ENCODE measurements at places on chromosomes 11 and 22.

DNA sequence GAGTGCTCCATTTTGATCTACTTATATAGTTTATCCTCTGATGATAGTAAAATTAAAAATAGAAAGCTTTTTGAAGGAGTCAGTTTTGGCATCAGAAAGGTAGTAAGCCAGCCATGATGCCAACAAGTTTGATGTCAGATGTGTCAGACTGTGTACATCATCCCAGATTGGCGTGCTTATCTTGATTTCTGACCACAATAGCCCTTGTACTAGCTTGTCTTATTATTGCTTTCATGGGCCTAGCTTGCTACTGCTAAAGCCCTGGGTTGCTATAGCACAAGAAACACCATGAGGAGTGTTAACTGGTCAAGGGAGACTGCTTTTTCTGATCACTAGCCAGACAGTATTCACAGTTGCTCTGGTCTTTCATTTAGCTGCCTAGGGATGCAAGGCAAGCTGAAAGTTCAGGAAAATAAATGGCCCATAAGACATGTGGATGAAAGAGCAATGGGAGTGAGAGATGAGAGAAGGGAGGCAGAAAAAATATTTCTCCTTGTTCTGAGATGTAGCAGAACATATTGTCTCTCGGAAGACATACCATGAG lies 1038.5 kb downstream of the JRKL start:
- no peak for DNase-seq

GRCh38 chr11:69089258-69089657 lies 40.5 kb downstream of the TPCN2 start:
- no peak for DNase-seq

- DNase-seq = no peak
Observed at GRCh38 chr11:126917531-126918204, 82.9 kb downstream of the KIRREL3 start.

DNA sequence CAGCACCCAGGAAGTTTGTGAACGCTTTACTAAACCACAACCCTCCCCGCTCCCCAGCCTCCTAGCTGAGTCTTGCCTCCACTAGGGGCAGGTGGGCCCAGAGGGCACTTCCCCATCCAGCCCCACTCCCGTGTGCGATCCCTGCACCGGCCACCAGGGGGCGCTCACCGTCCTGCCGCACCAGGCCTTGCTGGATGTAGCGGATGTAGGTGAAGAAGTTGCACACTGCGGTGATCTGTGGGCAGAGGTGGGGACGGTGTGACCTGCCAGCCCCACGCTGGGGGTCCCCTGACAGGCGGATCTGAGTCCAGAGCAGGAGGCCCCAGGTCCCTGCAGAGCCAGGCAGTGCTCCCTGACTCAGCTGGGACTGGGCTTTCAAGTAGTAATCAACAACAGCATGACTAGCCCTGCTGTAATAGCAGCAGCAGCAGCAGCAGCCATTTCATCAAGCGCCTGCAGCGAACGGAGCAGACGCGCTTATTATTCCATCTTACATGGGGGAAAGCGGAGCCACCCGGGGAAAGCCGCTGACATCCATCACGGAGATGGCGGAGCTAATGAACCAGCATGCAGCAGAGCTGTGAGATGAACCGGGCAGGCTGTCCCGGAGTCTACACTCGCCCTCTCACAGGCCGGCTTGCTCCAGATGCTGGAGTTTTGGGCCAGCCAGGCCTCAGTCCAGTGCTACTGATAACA lies 7.9 kb upstream of the FADS3 start:
- peak; percentile 96 for DNase-seq

DNA sequence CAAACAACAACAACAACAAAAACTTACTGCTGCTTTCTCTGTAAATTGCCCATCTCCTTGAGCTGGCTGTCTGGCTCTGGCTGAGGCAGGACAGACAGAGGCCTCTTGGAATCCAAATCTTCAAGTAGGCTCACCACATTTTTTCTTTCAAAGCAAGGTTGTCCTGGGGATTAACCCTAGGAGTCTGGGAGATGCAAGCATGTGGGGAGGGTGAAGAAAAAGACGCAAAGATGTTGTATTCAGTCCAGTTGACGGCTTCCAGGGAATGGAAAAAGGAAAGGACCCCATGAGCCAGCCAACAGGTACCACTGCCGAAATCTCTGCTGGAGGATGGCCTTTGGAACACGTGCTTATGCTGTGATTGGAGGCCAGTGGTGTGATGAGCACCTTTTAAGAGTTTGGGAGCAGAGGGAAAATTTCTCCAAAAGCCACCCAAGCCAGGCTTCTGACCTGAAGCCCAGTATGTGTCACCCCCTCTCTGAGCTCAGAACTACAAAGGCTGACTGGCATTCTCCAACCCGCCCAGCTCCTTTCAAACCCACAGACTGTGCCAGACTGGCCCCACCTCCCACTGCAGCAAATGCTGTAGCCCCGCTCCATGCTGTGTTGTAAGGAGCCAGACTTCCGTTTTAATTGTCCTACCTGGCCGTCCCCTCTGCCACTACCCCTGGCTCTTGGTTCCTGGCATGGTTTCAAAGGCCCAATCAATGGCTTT lies 10.8 kb downstream of the BLID start:
- no peak for DNase-seq

DNA sequence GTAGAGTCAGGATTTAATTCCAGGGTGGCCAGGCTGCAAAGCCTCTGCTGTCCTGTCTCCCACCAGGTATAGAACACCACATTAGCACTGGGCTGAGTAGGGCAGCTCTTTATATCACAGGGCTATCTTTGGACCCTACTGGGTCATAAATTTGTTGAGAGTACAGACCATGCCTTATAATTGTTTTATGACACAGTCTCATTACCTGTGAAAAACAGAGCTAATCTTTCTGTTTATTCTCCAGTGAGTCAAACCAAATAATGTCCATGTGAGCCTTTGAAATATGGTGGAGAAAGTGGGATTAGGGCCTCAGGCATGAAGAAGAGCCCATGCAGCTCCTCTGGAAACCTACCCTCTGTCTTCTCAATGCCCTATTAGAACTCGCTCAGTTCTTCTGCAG lies 49.6 kb upstream of the KIRREL3 start:
- no peak for DNase-seq

- DNase-seq = no peak
Observed at GRCh38 chr11:36365907-36366306, 69.8 kb downstream of the PRR5L start.

GRCh38 chr22:25023879-25024278 lies 71.4 kb downstream of the KIAA1671 start:
- no peak for DNase-seq

GRCh38 chr11:97567801-97568200 lies 1178.0 kb downstream of the JRKL start:
- DNase-seq = no peak

DNA sequence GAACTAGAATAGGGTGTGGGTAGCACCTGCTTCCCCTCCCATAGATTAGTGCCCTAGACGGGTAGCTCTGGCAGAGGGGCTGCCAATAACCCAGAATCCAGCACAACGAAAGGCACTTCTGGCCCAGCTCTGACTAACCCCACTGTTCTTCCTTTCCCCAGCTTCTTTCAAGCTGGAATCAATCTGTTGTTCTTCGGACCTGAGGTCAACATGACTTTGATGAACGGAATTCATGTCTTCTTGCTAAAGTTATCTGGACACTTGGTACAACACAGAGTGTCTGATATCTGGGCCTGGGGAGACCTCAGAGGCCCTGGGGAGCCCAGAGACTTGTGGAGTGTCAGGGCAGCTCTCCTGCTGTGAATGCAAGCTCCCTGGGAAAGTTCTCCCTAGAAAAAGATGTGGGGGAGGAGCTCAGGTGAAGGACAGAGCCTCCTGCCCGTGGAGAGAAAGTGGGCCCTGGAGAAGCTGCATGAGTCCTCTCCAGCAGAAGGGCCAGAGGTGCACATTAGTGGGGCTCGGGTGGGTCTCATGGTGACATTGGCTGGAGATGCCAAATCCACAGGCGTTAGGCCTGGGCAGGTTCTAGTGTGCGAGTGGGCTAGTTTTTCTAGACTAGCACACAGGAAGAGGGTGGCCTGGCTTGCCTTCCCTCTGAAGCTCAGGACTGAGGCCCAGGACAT lies 6.3 kb downstream of the KCNJ11 start:
- no peak for DNase-seq

- DNase-seq = no peak
Observed at GRCh38 chr11:3093281-3094191, 36.3 kb upstream of the CARS1 start.

DNA sequence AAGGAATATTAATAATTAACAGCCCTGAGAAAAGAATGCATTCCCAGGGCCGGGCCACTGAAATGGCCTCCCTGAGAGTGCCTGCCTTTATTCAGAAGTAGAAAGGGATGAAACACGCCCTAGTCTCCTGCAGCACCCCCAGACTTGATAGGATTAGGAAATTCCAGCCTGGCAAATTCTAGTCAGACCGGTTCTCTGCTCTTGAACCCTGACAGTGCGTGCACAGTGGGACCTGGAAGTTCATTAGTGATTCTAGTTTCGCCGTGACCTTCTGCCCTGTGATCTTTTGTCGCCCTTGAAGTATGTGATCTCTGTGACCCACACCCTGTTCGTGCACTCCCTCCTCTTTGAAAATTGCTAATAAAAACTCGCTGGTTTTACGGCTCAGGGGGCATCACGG lies 2.1 kb upstream of the GSTP1 start:
- DNase-seq = no peak

DNA sequence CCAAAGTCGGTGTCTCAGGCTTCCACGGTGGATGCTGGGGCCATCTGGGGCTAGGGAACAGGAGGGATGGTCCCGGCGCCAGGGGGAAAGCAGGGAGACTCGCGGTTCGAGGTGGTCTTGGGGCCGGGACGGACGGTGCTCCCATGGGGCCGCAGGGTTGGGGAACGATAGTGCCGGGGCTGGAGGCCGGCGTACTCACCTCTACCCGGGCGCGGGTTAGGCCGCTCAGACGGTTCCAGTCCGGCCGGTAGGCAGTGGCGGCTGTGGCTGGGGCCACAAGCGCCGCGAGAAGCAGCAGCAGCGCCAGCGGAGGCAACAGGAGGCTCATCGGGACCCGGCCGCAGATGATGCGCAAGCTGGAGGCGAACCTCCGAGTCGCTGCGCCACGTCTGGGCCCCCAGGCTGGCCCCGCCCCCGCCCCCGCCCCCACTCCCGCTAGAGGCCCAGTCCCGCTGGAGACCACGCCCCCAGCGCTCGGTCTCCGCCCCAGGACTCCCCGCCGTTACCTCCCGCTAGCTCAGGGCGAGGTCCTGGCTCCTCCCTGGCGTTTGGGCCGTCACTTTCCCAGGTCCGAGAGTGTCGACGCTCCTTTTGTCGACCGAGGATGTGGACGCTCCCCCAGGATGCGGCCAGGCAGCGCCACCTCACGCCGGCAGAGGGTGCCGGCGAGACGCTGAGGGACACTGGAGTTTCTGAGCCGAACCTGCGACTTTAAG lies at the start of gene SELENOM:
SELENOM (minus strand) TSS at position 391 of the 716 bp plus-strand sequence; CDS start at position 328, 63 bp downstream.
- peak; percentile 75 for DNase-seq

DNA sequence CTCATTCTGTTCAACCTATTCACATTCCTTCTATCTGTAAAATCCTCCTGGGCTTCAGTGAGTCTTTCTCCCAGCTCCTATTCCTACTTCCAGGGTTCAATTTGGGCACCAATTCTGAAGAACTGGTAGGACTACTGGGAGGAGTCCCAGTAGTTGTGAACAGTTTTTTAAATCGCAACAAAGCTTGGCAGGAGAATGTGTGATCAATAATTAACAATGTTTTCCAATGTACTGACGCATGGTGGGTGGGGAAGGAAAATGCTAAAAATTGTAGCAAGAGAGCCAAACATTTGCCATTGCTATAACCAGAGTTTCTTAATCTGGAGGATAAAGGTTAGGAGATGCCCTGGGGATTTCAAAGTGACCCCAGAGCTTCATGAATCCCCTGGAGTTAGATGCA lies 27.3 kb upstream of the PRSS23 start:
- no peak for DNase-seq

DNA sequence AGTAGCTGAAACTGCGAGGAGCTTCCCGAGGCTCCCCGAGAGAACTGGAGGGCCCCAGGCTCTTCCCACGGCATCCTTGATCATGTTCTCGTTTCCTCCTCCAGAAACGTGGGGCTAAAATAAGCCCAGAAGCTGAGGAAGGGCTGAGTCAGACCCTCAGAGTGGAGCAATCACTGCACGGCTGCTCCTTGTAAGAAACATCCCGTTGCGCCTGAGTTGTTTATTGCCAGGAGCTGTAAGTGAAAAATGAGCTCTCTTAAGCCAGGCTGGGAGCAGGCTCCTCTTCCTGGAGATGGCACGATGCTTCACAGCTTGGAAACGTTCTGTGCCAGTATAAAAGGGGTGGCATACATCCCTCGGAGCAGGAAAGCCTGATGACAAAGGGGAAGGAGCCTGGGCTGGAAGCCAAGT lies 47.3 kb upstream of the SYN3 start:
- no peak for DNase-seq

GRCh38 chr11:47724041-47724729 lies 9.0 kb upstream of the AGBL2 start:
- no peak for DNase-seq

- no peak for DNase-seq
Observed at GRCh38 chr22:32327066-32327465, 30.6 kb upstream of the RFPL3 start.

DNA sequence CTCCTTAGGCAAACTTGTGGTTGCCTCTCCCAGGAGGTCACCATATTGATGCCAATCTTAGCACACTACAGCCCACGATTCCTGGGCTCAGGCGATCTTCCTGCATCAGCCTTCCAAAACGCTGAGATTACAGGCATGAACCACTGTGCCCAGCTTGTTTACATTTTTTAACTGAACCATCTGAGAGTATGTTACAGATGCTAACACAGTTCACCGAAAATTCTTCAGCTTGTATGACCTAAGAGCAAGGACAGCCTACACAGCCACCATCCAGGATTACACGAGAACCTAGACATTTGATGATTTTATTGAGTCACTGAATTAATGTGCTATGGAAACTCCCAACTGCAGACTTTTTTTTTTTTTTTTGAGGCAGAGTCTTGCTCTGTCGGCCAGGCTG lies 5.8 kb upstream of the LGALS1 start:
- DNase-seq = no peak

- no peak for DNase-seq
Observed at GRCh38 chr22:48708558-48709245, 1119.0 kb downstream of the BRD1 start.

DNA sequence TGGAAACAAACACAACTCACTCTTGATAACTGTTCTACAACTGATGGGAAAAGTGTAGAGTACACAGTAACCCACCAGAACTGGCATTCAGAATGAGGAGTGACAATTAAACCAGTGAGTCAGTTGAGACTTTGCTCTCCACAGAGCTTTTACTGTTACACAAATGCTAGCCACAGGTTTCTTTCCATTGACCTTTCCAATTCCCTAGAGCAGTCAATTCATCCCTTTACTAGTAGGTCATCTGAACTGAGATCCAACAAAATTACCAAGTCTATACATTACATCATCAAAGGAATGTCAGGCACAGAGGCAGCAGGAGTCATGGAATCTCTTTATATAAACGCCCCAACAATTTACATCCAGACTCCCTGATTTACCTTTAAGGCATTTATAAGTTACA lies 65.9 kb downstream of the PHF21A start:
- no peak for DNase-seq

- DNase-seq = no peak
Observed at GRCh38 chr11:12118949-12119348, 8.6 kb downstream of the MICAL2 start.

Data from activated T-cell treated with anti-CD3 and anti-CD28 coated beads for 1 hour (primary cell).